Dorsolateral prefrontal cortex (tissue), 122 donors: ENCODE measurements at places on chromosomes 5 and 9. TPM values are rescaled to one million over a fixed set of nuclear protein-coding genes. Genes with fewer than 3 reads are reported as not detected.

SLC36A2 gene
- not detected for total RNA-seq

DNA sequence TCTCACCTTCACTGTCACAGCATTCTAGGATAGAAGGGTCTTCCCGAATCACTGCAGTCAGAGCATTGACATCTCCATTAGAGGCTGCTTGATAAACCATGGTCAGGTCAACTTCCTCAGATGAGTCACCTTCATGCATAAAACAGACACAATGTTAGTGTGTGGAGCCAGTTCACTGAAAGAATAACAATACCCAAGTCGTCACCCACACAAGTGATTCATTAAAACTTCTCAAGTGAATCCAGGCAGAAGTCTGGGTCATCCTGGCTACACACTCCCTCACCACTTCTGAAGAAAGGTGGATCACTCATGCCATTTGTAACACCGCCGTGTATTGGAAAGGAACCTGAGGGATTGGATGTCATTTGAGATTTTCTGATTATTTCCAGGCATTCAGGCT, 49.6 kb downstream of the ANKRD55 start:
- DNase-seq = no peak

GRCh38 chr9:107635101-107635802, 145.7 kb upstream of the KLF4 start:
- DNase-seq = no peak

- DNase-seq = no peak
Measured at GRCh38 chr5:155024015-155024414, 10.5 kb downstream of the KIF4B start.

- no peak for DNase-seq
Measured at GRCh38 chr5:42596817-42597216, 159.8 kb upstream of the CCDC152 start.

SLC25A2 gene
- 0.81 TPM for total RNA-seq

PAPPA gene
- 0.46 TPM for total RNA-seq

GRCh38 chr5:118791926-118792734, 196.2 kb downstream of the DTWD2 start:
- DNase-seq = no peak

SLC34A1 gene
- total RNA-seq = not detected

DNA sequence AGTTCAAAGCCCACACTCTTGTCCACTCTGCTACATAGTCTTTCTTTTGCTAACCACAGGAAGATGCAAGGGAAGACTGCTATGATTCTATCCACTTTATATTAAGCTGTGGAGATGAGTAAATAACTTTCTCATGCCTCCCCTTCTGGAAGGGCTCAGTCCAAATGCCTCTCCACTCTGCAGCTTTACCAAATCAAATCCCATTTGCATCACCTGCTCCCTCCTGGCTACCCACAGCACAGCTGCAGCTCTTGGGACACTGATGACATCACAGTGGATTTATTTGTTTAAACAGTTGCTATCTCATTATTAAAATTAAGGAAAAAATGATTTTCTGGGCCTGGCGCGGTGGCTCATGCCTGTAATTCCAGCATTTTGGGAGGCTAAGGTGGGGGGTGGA, 1544.9 kb upstream of the WWC1 start:
- DNase-seq = no peak

DNA sequence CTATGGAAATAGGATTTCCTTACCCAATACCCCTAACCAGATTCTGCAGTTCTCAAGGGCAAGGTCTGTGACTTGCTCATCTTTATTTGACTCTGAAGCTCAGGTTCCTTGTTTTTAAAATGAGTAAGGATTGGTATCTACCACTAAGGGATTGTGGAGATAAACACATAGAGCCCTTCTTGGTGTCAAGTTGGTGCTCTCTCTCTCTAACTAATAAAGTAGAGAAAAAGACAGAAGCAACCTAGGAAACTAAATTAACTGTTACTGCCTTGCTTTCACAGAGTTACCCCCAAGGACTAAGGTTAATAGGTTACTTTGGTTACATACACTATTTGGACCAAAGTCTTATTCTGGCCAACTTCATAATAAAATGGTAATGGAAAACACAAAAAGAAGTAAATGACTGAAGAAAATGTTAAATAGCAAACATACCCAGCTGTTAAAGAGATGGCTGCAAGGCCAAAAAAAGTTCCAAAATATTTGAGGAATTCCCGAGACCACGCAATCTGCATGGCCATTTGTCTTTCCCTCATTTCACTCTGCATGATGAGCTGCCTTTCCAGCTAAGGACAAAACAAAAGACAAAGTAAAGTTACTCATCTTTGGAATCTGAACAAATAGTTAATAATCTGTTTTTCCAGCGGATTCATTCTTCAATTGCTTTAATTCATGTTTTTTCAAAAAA, 21.8 kb upstream of the RLN1 start:
- no peak for DNase-seq

DNA sequence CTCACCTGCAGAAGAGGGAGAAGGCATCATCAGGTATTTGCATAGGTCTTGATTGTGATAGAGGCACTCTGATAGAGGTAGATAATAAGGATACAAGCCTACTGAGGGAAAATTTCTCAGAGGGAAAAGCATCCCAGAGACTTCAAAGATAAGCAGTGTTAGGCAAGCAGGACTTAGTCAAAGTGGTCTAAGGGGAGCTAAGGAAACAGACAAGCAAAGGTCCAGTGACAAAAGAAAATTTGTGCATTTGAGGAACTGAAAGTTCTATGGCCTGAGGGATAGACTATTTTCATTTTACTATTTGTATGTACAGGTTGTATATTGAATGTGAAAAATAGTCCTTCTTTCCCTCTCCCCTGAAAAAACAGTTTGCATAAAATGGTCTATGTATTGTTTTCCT, 27.4 kb downstream of the OXCT1 start:
- DNase-seq = no peak

DOLK gene
- total RNA-seq = 10.1 TPM

DNA sequence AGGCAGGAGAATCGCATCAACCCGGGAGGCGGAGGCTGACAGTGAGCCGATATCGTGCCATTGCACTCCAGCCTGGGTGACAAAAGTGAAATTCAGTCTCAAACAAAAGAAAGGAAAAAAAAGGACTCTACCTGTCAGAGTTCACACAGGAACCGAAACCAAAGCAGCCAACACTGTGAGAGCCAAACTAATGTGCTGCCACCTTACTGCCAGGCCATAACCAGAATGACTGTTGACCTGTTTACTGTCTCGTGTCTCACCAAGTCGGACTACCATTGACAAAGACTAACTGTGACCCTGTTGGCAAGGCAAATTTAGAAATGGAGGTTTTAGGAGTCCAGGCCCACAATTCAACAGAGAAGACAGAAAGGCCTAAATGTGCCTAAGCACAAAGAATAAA, 112.4 kb downstream of the ANXA2R start:
- no peak for DNase-seq

NUTM2G gene
- total RNA-seq = not detected

GRCh38 chr5:38639377-38640358, 83.2 kb upstream of the LIFR start:
- no peak for DNase-seq

DNA sequence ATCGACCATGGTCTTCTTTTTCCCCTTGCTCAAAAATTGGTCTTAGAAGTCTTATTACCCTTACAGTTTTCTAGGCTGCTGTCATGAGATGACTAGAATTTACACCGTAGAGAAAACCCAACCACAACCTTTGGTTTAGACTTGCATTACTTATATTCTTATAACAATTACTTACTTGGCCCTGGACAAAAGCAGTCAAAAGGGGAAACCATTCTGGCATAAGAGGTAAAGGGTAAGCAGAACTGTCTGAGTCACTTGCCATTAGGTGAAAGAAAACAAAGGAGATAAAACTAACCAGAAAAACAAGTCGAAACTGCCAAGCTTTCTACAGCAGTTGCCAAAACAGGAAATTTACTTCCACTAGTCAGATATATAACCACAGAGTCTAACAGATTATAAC, 17.9 kb downstream of the TMEM245 start:
- no peak for DNase-seq

- DNase-seq = no peak
Measured at GRCh38 chr5:153896701-153897100, 142.0 kb downstream of the FAM114A2 start.

- no peak for DNase-seq
Measured at GRCh38 chr5:37722236-37723161, 117.3 kb downstream of the GDNF start.

FUBP3 gene
- 48.5 TPM for total RNA-seq

DNA sequence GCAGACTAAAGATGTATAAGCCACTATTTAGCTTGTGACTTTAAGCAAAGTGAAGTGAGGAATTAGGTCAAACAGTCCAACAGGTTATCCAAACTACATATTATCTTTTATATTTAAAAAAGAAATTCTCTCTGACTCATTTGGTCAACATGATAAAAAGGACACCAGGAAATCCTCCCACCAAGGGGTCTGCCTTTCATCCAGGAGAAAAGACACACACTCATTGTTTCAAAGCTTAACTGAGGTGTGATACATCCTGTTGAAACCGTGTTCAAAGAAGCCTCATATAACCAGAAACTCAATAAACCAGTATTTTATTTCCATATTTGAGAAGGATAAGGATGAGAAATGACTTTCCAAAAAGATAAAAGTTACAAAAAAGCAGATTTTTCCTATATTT, 417.1 kb downstream of the HCN1 start:
- no peak for DNase-seq

ABCA1 gene
- total RNA-seq = 53.6 TPM

PCDHB4 gene
- 10.3 TPM for total RNA-seq

DNA sequence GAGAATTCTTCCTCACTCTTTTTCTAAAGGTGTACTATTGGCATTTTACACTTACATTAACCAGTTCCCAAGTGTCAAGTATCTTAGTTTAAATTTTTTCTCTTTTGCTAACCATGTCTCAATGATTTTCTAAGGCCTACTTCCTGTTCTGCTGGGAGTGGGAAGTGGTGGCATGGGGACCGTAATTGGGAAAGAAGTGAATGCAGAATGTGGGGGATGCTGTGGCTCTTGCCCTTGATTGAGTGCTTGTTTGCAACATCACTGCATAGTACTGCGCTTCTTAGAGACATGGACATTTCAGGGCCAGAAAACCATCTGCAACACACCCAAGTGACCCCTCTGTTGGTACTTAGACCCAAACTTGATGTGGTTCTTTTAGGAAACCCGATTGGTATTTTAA, 32.8 kb downstream of the MRRF start:
- no peak for DNase-seq
